Tibial nerve (tissue), 4 donors: ENCODE measurements at places on chromosomes 3 and 15. TPM values are rescaled to one million over a fixed set of nuclear protein-coding genes. Genes with fewer than 3 reads are reported as not detected.
A peak's percentile ranks its signal among the peaks of the same experiment; 100 is the strongest.

DNA sequence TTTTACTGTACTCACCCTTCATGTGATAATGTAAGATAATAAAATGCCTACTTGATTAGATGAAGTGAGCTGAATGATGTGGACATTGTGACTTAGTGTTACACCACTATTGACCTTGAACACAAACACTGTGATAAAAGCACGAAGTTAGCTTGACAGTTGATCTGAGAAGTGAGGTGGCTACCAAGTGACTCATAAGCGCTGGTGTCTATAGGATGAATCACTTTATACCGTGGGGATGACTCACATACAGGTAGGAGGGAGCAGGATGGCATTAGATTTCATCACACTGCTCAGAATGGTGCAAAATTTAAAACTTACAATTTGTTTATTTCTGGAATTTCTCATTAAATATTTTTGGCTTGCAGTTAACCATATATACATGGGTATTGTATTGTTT is 174.7 kb upstream of the CNTN3 start:
- no peaks in the 10 kb centered on the region for H3K27me3 ChIP-seq
- H3K4me3 ChIP-seq: no peak overlapping the region
- no peaks in the 10 kb centered on the region for H3K36me3 ChIP-seq
- DNase-seq: no peak
- no peaks in the 10 kb centered on the region for H3K4me1 ChIP-seq

DNA sequence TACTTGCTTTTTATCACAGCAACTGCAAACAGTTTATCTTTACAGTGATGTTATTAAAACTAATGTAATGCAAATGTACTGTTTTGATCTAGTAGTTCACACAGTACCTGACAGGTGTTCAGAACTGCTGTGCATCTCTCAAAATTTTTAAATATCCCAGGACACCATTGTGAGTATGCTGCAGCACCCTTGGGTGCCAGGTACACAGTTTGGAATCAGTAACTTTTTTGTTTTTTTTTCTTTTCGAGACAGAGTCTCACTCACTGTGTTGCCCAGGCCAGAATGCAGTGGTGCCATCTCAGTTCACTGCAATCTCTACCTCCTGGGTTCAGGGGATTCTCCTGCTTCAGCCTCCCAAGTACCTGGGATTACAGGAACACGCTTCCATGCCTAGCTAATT is 3.0 kb downstream of the KNL1 start:
- no peaks in the 10 kb centered on the region for H3K27me3 ChIP-seq
- DNase-seq: no peak
- no peaks in the 10 kb centered on the region for H3K36me3 ChIP-seq
- no peak overlapping the region for H3K4me3 ChIP-seq

DNA sequence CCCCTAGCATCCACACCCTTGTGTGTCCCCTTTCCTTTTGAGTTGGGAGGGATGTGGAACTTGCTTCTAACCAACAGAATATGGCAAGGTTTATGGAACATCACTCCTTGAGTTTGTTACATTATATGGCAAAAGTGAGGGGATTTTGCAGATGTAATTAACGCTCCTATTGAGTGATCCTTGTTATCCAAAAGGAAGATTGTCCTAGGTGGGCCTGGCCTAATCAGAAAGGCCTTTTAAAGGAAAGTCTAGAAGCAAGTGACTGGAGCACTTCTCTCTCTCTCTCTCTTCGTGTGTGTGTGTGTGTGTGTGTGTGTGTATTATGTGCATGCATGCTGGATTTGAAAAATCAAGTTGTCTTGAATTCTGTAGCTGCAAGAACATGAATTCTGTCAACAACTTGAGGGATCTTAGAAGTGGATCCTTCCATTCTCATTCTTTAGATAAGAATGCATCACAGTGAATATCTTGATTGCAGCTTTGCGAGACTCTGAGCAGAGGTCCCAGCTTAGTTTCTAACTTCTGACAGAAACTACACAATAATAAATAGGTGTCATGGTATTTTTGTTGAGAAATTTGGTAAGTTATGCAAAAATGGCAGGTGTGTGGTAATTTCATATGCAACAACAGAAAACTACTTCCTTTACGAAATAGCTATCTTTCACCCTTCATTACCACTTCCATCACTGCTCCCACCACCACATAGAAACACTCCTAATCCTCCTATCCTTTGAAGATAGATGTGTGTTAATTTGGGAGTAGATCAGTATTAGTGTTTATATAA is 360.9 kb upstream of the CBLB start:
- H3K4me3 ChIP-seq: no peak overlapping the region
- no peaks in the 10 kb centered on the region for H3K4me1 ChIP-seq
- H3K27me3 ChIP-seq: no peaks in the 10 kb centered on the region
- DNase-seq: no peak
- no peaks in the 10 kb centered on the region for H3K36me3 ChIP-seq
- no peak overlapping the region for H3K27ac ChIP-seq

DNA sequence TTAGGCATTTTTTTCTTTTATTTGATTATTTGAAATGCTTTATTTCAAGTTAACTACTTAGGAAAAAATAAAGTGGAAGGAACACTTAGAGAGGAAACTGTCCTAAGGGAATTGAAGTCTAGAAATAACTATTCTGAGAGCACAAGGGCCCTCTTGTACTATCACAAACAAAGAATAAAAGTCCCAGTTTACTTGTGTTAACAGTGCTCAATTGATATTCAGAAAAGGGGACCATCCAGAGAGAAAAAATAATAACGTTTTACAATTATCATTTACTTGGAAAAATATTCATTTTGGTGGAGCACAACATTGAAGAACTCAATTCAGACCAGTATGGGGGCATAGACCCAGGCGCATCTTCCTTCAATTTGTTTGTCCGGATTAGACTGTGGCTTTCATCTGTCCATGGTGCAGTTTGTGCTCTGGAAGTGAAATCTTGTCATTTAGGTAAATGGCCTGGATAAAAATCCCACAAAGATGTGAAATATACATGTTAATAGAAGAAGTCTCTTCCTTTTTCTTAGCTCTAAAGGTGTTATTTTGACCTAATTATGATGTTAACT is 54.5 kb upstream of the SAMMSON start:
- H3K27me3 ChIP-seq: no peaks in the 10 kb centered on the region
- H3K27ac ChIP-seq: peak overlapping the region; percentile 38
- H3K36me3 ChIP-seq: no peaks in the 10 kb centered on the region
- DNase-seq: no peak
- no peak overlapping the region for H3K4me3 ChIP-seq

- no peak for DNase-seq
- no peaks in the 10 kb centered on the region for H3K27me3 ChIP-seq
These were observed 21.4 kb upstream of the ZBED2 start for GRCh38 chr3:111616417-111617105.

GRCh38 chr15:74432271-74432967 is 1.3 kb downstream of the SEMA7A start:
- peak overlapping the region; percentile 91 for H3K27ac ChIP-seq
- H3K4me1 ChIP-seq: peaks cover 35% of the 10 kb centered on the region

DNA sequence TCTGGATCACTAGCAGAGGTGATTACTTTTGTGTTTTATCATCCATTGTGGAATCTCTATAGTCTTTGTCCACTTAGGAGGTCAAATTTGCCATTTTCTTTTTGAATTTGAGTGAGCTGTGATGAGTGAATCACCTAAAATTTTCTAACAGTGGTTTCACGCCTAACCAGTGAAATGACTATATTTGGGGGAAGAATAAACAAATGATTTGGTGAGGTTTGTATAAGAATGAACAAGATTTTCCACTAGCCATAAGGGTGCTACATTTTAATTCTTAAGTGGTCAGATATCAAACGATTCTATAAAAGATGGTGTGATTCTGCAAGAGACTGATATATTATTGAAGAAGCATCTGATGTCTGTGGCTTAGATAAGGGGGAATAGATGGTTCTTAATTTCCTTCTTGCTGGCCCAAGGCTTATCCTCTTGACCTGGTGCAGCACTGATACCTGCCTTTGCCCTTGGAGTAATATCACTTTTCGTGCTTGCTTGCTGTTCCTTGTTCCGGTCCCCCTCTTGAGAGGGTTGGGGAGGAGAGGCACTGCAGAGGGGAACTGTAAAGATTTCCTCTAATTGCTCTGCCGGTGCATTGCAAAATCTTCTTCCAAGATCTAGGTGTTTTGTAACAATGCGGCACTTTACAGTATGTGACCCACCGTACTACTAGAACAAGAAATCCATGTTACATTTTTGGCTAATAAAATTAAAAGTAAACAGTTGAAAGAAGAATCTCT is 14.5 kb downstream of the C3orf20 start:
- no peak overlapping the region for H3K27ac ChIP-seq
- no peaks in the 10 kb centered on the region for H3K27me3 ChIP-seq
- no peak for DNase-seq

OSBPL10 gene
- total RNA-seq: 47.1 TPM

ZWILCH gene
- total RNA-seq: 4.2 TPM

SCN5A gene
- total RNA-seq: 2.7 TPM
